ENCODE measurements at places on chromosomes 5 and 9.

GRCh38 chr5:89480406-89481007, 597.5 kb upstream of the MEF2C start:
- DNase-seq = no peak

- no peak for DNase-seq
Measured at GRCh38 chr5:143495821-143496275, 92.4 kb upstream of the NR3C1 start.

GRCh38 chr9:122788831-122789230, at the start of gene OR5C1:
TSS of gene OR5C1 (plus strand) at chr9:122788933. CDS start at chr9:122788933, 0 bp downstream.
- no peak for DNase-seq

- peak; percentile 33 for DNase-seq
Measured at GRCh38 chr5:173714551-173715428, 98.3 kb upstream of the BOD1 start.

- DNase-seq = no peak
Measured at GRCh38 chr9:77547106-77547730, 100.9 kb downstream of the GNA14 start.

Data from Panc1 (cell line).